ENCODE measurements at places on chromosomes 13 and 19. TPM values are rescaled to one million over a fixed set of nuclear protein-coding genes. Genes with fewer than 3 reads are reported as not detected.

Gene TUBA3C
- total RNA-seq = not detected

Gene PRR22
- total RNA-seq = 0.18 TPM

Gene KASH5
- not detected for total RNA-seq

Gene KIR2DL4
- not detected for total RNA-seq

Gene CADM4
- 3.8 TPM for total RNA-seq

Gene CD177
- total RNA-seq = not detected

Gene DUS3L
- total RNA-seq = 13.7 TPM

Gene ALOX5AP
- total RNA-seq = 6.8 TPM
